B cell (primary cell): ENCODE measurements at places on chromosomes 5 and 9. TPM values are rescaled to one million over a fixed set of nuclear protein-coding genes. Genes with fewer than 3 reads are reported as not detected.

Gene CNTNAP3B
- 0.80 and 0.89 TPM in 2 replicates for total RNA-seq

GRCh38 chr9:22528485-22528884, 81.9 kb downstream of the DMRTA1 start:
- DNase-seq: no peak

GRCh38 chr9:70551801-70552200, 137.3 kb upstream of the KLF9 start:
- DNase-seq: no peak

- DNase-seq: no peak
Measured at GRCh38 chr9:79201636-79202035, 370.1 kb upstream of the TLE4 start.

DNA sequence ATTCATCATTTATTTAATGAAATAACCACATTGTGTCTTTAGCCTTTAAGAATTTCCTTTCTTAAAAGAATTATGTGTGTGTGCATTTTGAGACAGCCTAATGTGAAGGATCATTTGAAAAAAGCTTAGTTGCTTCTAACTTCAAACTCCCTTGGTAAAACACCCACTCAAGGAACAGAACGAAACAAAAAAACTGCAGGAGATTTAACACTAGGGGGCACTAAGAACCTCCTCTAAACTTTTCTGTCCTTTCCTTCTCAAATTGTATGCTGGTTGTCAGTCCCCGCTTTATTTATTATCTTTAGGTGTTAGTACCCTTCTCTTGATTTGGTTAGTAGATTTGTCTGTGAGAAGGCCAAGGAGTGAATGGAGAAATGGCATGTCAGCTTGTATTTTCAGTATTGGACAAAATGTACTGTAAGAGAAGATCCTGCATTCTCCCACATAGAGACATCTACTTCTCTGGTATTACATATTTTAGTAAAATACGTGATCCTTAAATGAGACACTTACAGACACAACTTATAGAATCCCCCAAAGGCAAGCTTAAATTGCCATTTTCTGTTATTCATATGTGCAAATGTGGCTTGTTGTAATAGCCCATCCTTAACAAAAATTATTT, 229.7 kb downstream of the MRPS30 start:
- DNase-seq: no peak

DNA sequence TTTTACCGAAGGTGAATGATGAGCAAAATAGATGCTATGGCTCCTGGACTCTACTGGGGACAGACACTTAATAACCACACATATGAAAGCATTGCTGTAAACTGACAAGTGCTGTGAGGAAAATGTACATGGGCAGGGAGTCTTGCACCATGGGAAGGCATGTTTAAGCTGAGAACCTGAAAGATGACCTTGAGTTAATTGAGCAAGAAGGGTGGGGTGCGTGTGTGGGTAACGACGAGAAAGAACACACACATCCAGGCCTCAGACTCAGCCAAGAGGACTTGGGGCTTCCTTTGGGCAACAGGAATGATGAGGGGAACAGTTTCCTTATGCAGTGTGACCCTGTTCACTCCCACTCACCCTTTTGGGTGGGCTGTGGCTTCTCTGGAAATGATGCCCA, 73.1 kb downstream of the HSPA4 start:
- DNase-seq: no peak

Gene SPATA31D4
- total RNA-seq: not detected in 2 replicates

Gene WNT8A
- total RNA-seq: not detected in 2 replicates

DNA sequence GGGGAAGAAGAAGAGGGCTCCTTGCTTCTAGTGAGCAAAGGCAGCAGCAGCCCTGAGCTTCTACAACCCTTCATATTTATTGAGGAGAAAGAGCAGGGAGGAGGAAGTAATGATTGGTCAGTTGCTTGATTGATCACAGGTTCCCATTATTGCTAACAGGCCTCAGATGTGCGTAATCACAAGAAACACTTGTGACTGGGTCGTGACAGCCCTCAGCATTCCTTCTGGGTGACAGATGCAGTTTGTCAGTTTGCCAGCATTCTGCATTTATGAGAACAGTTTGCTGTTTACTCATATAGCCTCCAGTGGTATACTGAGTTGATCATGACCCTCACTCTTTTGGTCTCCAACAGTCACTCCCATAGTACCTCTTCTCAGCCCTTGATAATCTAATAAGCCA, 111.5 kb upstream of the TNC start:
- DNase-seq: no peak

- DNase-seq: no peak
Measured at GRCh38 chr9:8262625-8263622, 463.3 kb upstream of the DMAC1 start.

- no peak for DNase-seq
Measured at GRCh38 chr5:91386120-91386519, 3.0 kb upstream of the ARRDC3 start.

DNA sequence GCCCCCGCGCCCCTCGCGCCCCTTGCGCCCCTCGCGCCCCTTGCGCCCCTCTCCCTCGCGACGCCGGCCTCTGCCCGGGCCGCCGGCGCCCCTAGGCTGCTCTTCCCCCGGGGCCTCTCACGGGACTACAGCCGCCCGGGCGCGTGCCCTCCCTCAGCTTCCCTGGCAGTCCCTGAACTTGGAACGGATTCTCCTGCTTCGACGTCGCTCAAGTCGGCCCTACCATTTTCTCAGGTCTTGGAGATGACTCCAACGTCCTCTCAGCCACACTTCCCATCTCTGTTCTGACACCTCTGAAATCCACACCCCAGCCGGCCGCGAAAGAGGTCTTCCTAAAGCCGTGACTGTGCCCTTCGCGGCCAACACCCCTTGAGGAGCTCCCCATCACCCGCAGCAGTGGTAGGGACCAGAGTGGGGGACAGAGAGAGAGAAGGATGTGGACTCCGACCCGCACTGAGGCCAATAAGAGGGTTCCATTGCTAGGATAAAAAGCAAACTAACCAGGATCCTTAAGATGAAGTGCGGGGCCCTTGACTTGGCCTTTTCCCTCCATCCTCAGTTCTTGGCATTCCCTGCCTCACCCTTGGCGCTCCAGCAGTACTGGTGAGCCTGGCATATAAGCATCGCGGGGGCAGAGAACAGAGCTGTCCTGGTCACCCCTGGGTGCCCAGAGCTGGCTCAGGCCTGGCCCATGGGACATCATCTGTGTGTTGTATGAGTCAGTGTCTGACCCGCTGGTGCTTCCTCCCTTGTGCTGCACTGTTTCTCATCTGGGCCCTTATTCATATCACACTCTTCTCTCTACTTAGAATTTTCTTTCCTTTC, 38.6 kb upstream of the GARNL3 start:
- DNase-seq: no peak

Gene GPR21
- 2.3 and 2.5 TPM in 2 replicates for total RNA-seq

GRCh38 chr5:177113566-177114424, 19.8 kb upstream of the NSD1 start:
- peak; percentile 86 for DNase-seq

Gene NUDCD2
- 24.4 TPM in 2 replicates for total RNA-seq

Gene TLE1
- total RNA-seq: 27.6 and 33.5 TPM in 2 replicates

Gene PCDHGA7
- 1.8 and 2.3 TPM in 2 replicates for total RNA-seq

Gene NME5
- total RNA-seq: not detected in 2 replicates

Gene INSL6
- total RNA-seq: not detected in 2 replicates

DNA sequence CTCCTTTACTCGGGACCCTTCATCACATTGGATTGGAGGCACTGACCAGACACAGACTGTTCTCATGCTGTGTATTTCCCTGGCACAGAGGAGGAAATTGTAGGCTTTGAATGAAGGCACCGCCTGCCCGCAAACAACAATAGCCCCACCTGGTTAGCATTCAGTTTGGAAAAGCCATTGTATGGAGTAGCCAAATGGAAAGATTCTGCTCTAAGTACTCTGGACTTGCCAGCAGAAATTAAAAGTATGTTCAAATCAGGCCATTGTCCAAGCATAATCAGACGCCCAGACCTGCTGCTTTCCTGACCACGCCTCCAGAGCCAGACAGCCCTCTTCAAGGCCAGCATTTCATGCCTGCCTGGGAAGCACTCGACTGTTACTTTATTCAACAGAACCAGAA, 8.0 kb upstream of the SEMA4D start:
- no peak for DNase-seq

DNA sequence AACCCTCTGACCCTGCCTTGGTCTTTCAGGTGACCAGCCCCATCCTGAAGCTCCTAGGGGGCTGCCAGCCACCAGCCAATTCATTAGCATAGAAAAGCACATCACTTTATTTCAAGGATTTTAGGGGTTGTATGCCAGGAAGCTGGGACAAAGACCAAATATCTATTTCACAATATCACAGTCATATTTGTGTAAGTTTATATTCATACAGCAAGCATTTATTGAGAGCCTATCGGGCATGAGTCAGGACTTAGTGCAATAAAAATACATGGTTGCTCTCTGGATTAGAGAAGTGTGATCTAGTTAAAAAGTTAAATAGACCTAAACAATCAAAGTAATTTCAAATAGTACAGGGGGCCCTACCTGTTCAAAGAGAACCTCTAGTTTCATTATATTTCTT, 113.8 kb downstream of the ERCC6L2 start:
- DNase-seq: no peak

DNA sequence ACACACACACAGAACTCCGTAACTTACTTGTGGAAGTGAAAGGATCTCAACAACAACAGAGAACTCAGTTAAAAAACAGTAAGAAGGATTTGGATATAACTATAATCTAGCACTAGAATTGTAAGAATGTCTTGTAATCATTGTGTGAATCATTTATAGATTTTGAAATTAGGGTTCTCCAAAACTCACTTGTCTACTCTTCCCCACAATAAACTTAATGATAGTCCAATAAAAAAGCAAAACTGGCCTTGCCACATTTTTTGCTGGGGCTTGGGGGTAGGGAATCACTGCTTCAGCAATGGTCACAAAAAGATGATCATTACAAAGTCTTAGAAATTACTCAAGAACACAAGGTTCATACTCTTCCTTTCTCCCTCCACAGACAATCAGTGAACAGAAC, 8.8 kb downstream of the TBCA start:
- no peak for DNase-seq

GRCh38 chr5:173065155-173065554, 9.0 kb downstream of the CREBRF start:
- DNase-seq: no peak

DNA sequence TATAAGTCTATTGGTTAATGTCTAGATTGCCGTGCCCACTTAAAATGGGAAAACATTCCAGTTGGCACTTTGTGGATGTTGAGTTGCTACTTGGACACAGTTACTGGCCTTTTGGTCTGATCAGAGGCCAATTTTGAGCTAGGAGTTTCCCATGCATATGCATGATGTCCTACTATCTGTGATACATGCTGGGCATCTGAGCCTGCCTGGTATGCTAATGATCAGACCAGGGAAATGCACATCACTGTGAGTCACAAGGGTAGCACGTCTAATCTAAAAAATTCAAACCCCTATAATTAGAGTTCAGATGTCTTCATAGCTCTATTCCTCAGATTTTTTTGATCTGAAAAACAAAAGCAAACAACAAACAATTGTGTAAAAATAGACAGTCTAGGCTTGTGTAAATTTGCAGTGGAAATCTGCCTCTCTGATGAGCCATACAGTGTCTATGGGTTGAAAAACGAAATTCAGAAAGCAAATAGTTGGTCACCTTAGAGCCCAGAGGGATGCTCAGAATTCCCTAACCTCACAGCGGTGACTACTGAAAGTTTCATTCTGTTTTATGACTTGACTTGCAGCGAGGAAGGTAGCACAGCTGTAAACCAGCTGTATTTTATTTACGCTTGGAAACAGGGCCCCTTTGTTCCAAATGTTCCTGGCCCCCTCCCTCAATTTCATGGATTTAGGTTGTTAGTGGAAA, 37.3 kb downstream of the PALM2AKAP2 start:
- no peak for DNase-seq

- DNase-seq: no peak
Measured at GRCh38 chr5:151267491-151268260, 14.7 kb downstream of the GM2A start.

Gene CDC37L1
- total RNA-seq: 16.0 and 19.3 TPM in 2 replicates

DNA sequence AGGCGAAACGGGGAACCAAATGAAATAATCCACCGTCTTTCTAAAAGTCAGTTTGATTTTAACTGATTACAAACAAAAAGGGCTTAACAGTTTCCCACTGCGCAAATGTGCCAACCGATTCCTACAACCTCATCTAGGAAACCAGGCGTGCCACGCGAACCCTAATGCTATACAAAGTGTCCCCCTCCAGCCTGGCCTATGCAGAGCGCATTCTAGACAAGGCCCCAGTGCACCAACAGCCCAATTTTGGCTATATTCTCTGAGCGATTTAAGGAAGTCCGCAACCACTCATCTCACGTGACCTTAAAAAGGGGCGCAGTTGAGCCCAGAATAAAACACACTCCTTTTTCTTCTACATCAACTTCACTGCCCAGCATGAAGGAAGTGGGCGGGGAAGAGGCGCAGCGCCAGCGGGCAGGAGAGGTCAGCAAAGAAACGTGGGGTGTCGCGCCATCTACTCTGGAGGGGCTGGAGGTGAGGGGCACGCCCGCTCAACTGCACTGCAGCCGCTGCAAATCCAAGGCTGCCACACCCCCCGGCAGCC, 779 bp downstream of the FAM13B start:
- peak; percentile 91 for DNase-seq

DNA sequence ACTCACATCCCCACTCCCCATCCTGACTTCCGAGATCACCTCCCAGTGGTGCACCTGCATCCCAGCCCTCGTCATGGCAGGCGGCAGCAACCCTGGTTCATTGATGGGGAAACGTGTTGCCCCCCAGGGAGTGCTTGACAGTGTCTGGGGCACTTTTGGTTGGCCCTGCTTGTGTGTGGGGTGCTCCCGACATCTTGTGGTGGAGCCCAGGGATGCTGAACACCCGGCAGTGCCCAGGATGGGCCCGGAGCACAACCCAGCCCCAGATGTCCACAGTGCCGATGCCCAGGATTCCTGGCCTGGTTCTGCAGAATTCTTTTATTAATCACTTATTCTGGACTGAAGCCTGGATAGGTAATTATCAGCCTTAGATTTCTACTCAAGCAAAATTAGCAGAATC, 3.7 kb downstream of the MRPL36 start:
- no peak for DNase-seq

GRCh38 chr5:113271745-113272454, 162.9 kb downstream of the TSSK1B start:
- DNase-seq: no peak

Gene LCN1
- total RNA-seq: not detected in 2 replicates

Gene KCNMB1
- total RNA-seq: not detected in 2 replicates

- no peak for DNase-seq
Measured at GRCh38 chr5:143606043-143606752, 202.7 kb upstream of the NR3C1 start.

Gene SETD9
- total RNA-seq: 7.2 and 9.5 TPM in 2 replicates

GRCh38 chr5:9409413-9409960, 136.4 kb downstream of the SEMA5A start:
- DNase-seq: no peak

DNA sequence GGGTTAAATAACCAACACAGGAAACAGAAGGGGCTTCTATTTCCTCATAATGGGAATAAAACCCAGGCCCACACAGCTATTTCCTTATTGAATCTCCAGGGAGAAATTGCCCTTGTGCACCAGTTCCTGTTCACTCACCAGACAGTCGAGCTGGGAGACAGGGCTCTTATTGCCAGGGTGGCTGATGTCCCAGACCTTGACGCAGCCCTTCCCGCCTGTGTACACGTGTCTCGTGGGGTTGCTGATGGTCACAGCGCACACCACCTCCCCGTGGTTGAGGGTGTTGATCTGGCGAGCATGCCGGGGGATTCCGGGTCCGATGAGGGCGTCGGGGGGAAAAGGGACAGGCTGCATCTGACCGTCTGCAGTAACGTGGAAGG, 96.5 kb downstream of the TLE1 start:
- peak; percentile 24 for DNase-seq
